Activated CD8-positive, alpha-beta memory T cell treated with anti-CD3 and anti-CD28 coated beads for 1 hour (primary cell): ENCODE measurements at places on chromosomes 7 and 10.

DNA sequence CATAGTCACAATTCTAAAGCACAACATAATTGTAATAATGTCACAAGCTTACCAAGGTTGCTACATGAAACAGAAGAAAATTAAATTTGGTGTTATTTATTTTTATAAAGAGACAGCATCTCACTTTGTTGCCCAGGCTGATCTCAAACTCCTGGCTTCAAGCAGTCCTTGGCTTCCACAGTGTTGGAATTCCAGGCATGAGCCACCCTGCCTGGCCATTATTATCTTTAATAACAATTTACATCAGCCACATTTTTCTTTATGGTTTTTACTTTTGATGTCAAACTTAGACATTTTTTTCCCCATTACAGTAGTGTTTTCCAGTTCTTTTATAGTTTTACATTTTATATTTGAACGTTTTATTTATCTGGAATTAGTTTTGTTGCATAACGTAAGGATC lies 46.7 kb downstream of the BMPR1A start:
- DNase-seq = no peak

GRCh38 chr10:51034769-51035168 lies 39.5 kb upstream of the PRKG1 start:
- no peak for DNase-seq

DNA sequence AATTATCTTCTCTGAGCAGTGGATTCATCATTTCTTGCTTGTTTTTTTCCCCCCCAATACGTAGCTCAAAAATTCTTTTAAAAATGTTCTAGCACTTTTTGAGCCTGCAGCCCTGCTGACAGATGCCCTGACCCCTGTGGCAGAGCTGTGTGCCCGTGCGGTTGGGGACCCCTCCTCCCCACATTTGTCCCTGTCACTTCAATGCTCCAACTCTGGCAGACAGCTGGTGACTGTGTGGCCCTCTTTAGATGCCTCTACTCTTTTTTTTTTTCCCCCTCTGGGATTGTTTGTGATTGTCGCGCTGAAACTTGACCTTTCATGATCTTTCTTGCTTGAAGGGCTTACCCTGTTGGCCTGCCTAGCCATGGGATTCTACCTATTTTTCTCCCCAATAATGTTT lies 214.1 kb downstream of the TMEM178B start:
- no peak for DNase-seq

DNA sequence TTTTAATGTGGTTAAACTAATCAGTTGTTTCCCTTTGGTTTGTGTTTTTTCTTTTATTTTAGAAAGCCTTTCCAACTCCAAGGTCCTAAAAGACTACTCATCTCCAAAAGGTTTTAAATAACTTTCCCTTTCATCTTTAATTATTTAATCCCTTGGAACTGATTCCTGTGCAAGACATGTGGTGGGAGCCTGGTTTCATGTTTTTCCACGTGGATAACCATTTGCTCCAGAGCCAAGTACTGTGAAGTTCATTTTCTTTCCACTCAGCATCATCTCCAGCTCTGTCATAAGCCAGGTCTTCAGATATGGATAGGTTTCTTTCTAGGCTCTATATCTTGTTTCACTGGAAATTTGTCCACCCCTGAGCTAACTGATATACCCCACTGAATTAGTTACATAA lies 16.7 kb downstream of the PPP1R3C start:
- DNase-seq = no peak
